ENCODE measurements at places on chromosomes 11 and 22.

DNA sequence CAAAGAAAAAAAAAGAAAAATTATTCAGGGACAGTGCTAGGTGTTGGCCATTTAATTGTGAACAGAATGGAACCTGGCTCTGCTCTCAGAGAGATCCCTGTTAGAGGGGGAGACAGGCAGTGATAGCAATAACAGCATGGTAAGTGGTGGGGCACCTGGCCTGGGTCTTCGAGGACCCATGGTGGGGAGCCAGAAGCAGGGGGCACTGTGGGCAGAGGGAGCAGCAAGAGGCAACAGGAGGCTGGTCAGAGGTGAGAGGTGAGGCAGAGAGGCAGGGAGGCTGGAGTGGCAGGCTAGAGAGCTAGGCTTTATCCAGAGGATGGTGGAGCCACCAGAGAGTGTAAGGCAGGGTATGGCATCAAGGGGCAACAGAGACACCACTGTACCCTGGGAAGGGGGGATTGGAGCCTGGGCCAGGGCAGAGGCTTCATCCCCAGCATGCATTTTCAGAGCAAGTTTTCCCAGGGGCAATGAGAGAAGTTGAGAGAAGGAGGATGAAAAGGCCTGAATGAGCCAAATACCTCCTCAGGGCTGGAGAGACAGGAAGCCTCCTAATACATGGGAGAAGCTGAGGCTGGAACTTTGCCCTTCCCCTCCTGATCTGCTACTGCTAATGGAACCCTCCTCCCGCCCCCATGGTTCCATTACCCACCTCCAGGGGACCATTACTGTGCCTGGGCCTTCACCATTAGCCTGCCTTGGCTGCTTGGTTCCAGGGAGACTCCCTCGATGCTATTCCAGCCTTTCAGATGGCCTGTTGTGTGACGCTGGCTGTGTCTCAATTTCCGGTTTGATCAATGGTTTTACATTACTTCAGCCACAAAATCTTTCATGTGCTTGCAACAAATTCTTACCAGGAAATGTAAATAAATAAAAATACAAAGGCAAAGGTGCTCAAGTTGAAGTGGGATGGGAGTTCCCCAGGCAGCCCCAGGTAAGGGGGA is 2.6 kb upstream of the P2RY2 start:
- no peak for DNase-seq

DNA sequence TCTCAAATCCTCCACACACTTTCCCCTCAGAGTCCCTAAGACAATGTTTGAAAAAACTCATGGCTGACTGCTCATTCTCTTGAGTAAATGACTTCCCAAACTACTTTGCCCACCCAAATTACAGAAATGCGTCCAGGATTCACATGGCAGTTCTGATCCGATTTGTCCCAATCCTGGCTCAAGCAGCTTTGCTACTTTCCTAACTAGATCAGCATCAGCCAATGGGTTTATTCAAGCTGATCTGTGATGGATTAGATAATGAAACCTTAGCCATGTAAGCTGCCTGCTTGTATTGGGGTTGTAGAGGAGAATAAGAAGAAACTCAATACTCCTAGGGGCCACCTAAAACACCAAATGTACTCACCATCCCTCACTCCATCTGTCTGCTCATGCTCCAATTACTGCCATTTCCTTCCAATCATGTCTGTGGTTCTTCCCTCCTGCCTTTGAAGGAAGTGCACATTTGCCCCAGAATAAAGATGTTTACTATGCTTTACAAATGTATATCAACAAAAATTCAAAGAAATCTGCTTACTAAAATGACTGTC is 6.9 kb downstream of the RBFOX2 start:
- DNase-seq: no peak

GRCh38 chr11:10058356-10058755 is 235.7 kb downstream of the SBF2 start:
- DNase-seq: no peak

DNA sequence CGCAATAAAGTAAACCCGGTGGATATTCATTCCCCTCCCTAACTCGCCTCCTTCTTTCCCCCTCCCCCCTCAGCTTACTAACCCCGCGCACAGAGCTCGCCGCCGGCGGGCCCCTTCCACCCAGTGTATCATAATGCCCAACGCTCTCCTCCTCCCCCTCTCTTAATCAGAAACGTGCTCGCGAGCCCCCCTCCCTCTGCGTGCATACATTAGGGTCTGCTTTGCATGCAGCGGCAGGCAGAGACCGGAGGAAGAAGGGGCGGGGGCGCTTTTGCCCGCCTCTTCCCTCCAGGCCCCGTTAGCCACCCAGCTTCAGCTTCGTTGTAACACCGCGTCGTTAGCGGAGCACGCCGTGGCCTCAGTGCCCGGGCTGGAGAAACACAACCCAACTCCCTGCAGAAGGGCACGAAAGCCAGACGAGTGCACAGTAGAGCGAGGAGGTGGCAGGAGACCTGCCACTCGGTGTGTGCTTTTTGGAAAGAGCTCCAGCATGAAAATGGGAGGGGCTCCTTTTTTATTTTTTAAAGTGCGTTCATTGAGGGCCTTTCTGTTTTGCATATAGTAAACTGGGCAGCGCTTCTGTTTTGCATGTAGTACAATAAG is 901 bp upstream of the KMT2A start:
- DNase-seq: peak; percentile 89

GRCh38 chr11:103676413-103676812 is 360.0 kb upstream of the DDI1 start:
- peak; percentile 45 for DNase-seq

DNA sequence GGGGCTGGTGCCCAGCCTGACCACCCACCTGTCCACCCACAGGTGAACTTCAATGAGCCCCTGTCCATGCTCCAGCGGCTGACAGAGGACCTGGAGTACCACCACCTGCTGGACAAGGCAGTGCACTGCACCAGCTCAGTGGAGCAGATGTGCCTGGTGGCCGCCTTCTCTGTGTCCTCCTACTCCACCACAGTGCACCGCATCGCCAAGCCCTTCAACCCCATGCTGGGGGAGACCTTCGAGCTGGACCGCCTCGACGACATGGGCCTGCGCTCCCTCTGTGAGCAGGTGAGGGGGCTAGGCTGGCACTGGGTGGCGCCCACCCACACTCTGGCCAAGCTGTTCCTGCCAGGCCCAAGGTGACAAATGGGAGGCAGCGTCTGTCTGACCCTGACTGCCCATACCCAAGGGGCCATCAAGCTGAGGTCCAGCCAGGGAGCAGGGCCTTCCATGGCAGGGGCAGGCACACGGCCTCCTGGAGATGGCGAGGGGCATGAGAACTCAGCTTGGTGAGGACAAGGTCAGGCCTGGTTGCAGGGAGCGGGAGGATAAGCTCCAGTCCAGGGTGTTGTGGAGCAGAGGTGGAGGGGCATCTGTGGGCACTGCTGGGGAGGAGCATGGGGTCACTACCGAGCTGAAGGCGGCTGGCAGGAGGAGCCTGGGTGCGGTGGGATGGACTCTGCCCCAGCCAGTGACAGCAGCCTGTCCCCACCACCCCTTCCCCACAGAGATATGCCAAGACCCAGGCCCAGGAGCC is 77.7 kb downstream of the MORC2 start:
- DNase-seq: peak; percentile 36

DNA sequence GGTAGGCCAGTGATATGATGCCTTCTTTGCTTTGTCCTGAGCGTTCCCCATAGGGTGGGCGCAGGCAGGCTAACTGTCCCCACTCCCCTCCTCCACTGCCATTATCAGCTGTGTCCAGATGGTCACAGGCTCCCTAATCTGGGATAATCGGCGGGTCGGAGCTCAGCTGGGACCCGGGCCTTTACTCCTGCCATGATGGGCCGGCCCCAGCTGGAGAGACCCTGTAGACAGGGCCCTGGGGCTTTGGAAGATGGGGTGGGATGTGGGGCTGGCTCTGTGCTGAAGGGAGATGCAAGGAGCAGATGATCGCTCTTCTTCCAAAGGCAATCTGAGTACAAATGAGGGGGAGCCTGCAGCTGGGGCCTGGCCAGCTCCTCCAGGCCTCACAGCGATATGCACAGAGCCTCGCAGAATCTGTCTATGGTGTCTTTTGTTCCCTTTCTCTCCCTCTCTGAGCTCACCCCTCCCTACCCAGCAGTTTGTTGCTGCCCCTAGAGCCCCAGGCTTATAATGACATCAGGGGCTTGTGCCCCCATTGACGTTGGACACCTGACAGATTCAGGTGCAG is 11.9 kb downstream of the KLHL35 start:
- no peak for DNase-seq

DNA sequence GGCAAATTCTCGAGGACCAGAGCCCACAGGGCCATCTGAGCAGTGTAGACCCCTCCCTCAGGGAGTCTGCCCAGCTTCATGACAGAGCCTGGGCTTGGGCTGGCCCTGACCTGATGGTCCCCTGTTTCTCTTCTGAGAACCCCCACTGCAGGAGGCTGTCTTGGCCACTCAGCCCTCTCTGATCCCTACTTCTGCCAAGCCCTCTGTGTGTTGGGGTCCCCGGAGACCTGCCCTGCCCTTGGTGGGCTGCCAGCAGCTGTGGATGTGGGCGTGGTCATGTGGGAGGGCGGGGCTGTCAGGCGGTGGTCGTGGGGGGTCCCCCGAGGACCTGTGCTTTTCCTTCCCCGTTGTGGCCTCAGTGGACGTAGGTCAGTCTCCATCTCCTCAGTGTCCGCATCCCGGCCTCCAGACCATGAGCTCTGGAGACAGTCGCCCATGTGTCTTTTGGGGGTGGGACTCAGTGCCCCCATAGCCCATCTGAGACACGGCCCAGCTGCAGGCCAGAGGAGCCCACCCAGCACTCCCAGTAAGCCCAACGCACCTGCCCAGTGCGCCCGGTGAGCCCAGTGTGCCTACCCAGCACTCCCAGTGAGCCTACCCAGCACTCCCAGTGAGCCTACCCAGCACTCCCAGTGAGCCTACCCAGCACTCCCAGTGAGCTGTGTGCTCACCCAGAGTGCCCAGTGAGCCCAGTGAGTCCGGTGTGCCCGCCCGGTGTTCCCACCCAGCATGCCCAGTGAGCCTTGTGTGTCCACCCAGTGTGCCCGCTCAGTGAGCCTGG is 409.2 kb downstream of the TBC1D22A start:
- DNase-seq: no peak

- DNase-seq: peak; percentile 94
Measured at GRCh38 chr11:35111161-35112055, 27.6 kb upstream of the CD44 start.

DNA sequence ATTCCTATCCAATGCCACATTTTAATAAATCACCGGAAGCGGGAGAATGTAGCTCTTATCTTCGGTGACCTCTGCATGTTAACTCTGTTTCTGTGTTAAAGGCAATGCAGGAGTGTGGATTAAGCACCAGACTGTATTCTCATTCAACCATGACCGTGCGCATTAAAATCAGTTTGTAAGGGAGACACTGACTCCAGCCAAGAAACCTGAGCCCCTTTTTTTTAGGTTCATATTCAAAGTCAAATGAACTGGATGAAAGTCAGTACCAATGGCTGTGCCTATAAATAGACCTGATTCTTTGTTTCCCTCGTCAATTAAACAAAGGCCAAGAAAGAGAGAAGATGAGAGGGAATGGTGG is 32.2 kb downstream of the C11orf91 start:
- no peak for DNase-seq

- no peak for DNase-seq
Measured at GRCh38 chr11:488579-488978, 18.5 kb downstream of the RNH1 start.

GRCh38 chr22:19115628-19116027 is 6.6 kb downstream of the DGCR2 start:
- no peak for DNase-seq

DNA sequence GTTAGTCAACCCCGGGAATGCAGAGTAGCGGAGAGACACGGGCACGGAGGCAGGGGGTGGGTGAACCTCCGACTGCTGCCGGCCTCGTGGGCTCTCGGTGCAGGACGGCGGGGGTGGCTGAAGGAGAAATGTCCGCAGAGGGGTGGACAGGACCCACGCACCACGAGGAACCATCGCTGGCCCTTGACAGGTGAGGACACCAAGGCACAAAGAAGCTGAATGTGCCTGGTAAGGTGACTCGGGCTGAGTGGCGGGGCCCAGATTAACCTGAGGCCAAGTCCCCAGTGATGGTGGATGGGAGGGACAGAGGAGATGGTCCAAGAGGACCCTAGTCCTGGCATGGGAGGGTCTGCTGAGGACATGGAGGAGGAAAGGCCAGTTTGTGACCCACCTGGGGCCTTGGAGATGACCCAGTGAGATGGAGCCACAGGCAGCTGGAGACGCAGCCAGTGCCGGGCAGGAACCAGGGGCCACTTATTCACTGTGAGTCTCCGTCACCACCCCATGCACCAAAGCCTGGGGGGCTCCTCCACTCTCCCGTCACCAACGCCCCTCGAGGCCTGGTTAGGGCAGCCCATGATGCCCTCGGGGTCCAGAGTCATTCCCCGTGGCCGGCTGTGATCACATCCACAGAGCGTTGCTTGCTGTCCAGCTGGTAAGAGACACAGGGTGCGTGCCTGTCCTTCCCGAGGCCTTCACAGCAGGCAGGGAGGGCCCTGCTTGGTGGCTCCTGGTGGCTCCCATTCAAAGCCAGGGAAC is 64.2 kb downstream of the CELSR1 start:
- no peak for DNase-seq

DNA sequence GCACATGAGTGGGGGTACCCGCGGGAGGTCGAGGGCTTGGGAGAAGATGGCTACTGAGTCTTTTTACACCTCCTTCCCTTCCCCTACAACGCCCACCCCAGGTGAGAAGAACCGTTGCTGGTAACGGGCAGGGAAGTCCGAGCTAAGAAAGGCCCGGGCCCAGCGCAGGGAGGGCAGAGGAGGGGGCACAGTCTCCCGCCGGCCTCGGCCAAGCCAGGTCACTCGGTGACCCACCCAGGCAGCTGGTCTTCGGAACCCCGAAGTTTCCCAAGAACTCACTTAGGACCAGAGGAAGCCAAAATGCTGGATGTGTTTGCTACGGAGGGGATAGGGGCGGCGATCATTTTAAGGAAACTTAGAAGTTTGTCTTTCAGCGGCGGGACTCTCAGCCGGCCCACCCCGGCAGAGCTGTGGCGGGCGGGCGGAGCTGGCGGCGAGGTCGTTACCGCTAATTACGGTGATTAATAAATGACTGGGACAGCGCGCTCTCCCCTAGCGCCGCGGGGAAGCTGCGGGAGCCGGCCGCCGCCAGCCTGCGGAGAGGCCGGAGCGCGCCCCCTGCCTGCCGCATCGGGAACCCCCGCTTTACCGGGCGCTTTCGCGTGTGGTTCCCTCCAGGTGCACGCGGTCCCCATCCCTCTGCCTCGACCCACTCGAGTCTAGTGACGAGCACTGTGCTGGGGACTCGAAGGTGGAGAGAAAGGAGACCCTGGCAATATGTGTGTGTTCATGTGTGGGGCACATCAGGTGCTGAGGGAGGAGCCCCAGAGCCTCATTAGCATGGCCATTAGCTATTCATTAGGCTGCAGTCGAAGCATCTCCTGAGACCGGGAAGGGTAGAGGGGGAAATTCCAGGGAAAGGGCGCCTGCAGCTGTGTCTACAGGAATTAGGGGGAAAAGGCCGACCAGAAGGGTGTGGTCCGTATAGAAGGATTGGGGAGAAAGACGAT is 945 bp downstream of the ROBO3 start:
- DNase-seq: peak; percentile 70

- DNase-seq: no peak
Measured at GRCh38 chr11:124747406-124748099, 4.5 kb downstream of the VSIG2 start.

DNA sequence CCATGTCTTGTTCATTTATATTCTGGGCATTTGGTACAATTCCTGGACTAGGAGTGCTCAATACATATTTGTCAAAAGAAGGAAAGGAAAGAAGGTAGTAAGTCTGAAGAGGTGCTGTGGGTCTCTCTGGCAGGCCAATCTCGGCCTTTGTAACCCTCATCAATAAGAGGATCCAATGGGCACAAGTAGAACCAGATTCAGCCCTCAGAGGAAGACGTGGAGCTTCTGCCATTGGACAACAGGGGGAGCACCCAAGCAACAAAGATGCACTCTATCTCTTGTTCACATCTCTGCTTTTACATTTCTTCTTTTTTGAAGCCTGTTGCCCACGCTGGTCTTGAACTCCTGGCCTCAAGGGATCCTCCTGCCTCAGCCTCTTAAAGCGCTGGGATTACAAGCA is 2.2 kb upstream of the VPS11 start:
- DNase-seq: peak; percentile 45

Measured in cardiac muscle cell (in vitro differentiated cells and primary cell).